ENCODE measurements at places on chromosomes 2 and 18.

DNA sequence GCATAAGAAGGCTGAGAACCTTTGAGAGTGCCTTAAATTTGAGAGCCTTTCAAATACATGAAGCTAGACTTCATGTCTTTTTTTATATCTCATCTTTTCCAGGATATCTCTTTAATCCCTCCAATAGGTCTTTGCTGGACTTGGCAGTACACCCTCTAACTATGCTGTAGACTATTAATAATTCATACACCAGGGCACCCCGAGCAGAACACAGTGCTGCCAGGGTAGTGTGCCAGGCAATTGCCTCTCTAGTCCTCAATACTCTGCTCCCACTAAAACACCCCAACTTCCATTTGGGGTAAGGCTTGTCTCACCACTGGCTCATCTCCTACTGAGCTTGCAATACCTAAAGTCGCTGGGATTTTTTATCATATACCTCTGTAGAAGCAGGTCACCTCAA lies 80.8 kb downstream of the VIT start:
- no peak for DNase-seq

- no peak for DNase-seq
Measured at GRCh38 chr2:423479-423878, 135.6 kb upstream of the ALKAL2 start.

- DNase-seq = no peak
Measured at GRCh38 chr2:170465241-170465640, 249.9 kb upstream of the SP5 start.

DNA sequence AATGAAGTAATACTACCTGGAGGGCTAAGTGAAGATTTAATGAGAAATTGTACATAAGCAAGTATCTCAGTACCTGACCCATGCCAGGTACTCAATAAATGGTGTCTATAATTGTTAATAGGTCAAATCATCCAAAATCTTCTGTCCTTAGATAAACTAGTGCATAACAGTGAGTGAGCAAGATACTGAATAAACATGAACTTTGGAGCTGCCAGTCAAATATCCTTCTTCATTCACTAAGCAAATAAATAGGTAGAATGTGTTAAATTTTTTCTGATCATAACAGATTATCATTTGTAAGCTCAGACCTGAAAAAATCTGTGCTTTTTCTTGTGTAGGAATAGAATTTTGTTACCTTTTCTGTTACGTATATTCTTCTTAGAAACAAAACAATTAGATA lies 39.6 kb downstream of the RAB3GAP1 start:
- no peak for DNase-seq

GRCh38 chr2:162184821-162185450 lies 32.9 kb upstream of the GCG start:
- DNase-seq = no peak

GRCh38 chr2:200617156-200618053 lies 31.6 kb downstream of the AOX1 start:
- no peak for DNase-seq

DNA sequence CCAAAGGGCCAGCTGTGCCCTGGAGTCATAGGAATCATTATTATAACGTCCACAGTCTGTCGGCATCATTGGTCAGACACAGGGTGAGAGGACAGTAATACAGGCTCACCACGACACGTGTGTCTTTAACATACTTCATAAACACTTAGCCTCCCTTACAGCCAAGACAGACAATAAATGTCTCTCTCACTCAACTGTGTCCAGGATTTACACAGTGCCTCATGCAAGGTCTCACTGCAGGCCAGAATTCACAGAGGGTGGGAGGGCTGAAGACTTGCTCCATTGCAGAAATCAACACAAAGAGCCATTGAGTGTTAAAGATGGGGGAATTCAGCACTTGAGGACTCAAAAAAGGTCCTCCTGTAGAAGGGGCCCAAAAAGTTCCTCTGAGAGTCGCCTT lies 210.5 kb downstream of the BCL2 start:
- no peak for DNase-seq

- no peak for DNase-seq
Measured at GRCh38 chr2:38907743-38908562, 18.3 kb downstream of the ARHGEF33 start.

DNA sequence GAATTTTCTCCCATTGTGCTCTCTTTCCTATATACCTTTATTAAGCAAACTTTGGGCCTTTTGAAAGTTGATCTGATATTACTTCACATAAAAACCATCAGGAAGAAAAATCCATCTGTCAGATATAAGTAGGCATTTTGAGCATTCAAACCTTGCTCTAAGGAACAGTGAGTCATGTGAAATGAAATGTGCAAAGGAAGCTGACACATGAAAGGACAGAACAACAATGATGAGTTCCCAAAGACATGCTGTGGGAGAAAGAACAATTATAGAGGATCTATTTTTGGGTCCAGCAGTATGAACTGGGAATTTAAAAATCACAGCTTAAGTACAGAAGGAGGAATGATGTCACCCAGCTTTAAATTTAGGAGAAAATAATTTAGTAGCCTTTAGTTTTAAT lies 18.1 kb downstream of the CALCRL start:
- DNase-seq = no peak

DNA sequence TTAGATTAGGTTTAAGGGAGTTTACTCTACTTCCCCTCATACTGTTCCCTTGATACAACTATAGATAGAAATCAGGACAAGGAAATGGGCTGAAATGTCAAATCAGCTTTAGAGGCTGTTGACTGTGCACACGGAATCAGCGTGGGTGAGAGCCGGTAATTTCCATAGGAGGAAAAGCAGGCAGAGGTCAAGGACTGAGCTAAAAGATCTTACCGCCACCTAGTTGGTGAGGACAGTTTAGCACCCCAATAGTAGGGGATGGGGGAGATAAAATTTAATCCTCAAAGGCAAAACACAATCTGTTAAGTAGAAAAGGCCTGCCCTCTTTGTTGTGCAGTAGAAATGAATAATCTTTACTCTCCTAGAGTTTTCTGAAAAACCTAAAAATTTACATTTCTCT lies 1154.5 kb upstream of the CHAC2 start:
- no peak for DNase-seq

GRCh38 chr2:216179015-216179414 lies 69.9 kb downstream of the XRCC5 start:
- DNase-seq = no peak

GRCh38 chr2:180960982-180961381 lies 19.4 kb upstream of the UBE2E3 start:
- DNase-seq = no peak

GRCh38 chr2:181104512-181105115 lies 124.2 kb downstream of the UBE2E3 start:
- DNase-seq = no peak

GRCh38 chr18:3340682-3341097 lies 78.8 kb downstream of the MYL12B start:
- no peak for DNase-seq

DNA sequence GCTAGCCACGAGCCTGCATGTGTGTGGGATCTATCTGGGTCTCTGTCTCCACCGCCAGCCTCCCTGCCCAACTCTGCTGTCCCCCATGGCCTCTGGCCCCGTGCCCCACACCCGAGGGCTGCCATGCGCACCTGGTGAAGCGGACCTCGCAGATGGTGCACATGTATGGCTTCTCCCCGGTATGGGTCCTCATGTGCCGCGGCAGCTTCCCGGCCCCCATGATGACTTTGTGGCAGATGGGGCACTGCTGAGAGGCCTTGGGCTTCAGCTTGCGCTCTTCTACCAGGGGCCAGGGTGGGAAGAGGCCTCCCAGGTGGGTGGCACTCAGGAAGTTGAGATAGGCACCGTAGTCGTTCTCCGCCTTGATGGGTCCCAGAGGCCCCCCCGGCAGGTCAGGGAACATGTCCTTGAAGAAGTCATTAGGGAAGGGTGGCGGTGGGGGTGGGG lies 109.3 kb upstream of the SMAD2 start:
- no peak for DNase-seq

DNA sequence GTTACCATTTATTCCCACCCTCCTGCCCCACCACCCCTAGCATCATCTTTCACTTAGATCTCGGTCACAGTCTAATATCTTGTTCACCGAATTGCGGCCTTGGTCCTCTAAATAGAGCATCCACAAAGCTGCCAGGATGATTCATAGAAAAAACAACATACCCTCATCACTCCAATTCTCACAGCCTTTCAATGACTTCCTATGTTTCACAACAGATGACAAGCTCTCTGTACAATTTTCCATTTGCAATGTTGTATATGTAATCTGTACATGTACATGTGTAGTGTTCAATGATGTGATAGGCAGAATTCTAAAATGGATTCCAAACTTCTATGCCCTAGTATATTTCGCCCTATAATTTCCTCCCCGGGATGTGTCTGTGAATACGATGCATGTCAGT lies 675.6 kb upstream of the CELF4 start:
- no peak for DNase-seq

- DNase-seq = no peak
Measured at GRCh38 chr2:106160786-106161261, 33.3 kb downstream of the UXS1 start.

DNA sequence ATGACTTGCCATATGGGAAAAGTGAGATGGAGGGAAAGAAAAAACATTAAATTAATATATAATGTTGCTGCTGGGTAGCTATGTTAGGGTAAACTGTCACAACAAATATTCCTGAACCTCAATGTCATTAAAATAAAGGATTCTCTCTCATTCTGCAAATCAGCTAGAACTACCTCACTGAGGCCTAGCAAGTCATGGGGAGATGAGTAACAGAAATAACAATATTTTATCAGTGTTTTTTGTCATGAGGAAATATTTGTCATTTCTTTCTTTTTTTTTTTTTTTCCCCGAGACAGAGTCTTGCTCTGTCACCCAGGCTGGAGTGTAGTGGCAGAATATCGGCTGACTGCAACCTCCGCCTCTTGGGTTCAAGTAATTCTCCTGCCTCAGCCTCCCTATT lies 1282.3 kb upstream of the NRXN1 start:
- DNase-seq = no peak

DNA sequence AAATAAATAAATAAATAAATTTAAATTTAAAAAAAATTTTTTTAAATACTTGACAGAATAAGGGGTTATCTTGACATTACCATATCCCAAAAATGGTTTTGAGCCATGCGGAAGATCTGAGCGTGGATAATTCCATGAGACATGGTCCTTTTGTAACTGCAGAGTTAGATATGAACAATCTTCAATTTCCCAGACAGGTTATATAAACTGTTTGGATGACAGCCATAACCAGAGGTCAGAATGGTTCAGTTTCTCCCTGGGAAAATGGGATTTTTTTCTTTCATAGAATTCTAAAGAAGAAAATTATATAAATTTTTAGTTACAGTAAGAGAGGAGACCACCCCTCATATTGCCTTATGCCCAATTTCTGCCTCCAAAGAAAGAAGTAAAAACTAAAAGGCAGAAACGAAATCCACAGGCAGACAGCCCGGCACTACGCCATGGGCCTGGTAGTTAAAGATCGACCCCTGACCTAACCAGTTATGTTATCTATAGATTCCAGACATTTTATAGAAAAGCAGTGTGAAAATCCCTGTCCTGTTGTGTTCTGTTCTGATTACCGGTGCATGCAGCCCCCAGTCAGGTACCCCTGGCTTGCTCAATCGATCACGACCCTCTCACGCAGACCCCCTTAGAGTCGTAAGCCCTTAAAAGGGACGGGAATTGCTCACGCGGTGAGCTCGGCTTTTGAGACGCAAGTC lies 3.0 kb downstream of the GALM start:
- no peak for DNase-seq

GRCh38 chr2:240396623-240397541 lies 38.6 kb upstream of the GPC1 start:
- DNase-seq = no peak

DNA sequence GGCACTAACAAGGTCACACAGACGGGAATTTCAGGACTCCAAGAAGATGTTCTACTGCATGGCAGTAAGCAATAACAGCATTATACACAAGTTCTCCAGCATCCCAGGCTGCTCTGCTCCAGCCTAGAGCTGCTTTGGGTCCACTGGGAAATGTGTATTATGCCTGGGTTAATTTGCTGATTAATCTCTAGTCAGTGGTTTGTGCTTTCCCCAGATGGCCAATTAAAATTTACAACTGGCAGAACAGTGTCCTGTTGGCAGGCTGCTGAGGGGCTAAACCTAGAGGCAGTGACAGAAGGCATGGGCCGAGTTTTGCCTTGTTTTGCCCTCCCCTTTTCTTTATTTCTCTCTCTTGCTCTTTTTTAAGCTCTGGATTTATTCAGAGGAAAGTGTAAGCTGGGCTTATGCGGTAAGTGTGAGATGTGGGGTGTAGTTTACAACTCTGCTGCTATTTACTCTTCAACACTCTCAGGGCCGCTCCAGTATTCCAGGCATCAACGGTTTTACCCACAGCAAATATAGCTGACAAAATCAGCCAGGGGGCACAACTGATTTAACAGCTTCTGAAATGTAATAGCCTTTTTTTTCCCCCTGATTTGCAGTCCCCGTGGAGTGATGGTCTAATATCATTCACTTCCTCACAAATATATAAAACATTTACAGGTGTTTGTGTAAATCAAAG lies 348.0 kb downstream of the GPD2 start:
- DNase-seq = no peak

DNA sequence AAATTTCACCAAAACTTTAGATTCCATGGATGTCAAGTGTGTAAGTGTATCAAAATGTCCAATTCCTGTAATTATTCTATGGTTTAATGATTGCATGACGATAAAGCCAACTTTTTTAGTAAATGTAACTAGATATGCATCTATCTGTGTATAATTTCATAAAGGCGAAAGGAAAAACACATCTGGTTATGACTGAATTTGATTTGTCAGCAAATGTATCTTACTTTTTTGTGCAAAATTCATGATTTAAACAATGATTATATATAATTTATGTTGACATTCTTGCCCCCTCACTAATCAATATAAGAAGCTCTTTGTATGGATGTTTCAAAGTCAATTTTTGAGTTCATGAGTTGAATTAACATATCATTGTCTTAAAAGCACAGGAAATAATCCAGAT lies 138.5 kb downstream of the KCNJ3 start:
- no peak for DNase-seq

DNA sequence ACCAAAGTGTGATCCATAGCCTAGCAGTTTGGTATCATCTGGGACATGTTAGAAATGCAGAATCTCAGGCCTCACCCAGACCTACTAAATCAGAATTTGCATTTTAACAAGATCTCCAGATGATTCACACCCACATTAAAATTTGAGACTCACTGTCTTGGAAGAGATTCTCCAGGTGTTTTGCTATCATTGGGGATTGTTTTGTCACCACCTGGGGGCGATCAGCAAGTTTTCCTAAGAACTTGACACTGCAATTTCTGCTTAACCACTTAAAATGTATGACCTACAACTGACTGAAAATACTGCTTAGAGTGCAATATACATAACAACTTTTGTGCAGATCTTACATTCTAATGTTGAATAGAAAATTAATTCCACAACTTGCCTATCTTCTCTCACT lies 18.9 kb upstream of the ITGA4 start:
- DNase-seq = no peak

DNA sequence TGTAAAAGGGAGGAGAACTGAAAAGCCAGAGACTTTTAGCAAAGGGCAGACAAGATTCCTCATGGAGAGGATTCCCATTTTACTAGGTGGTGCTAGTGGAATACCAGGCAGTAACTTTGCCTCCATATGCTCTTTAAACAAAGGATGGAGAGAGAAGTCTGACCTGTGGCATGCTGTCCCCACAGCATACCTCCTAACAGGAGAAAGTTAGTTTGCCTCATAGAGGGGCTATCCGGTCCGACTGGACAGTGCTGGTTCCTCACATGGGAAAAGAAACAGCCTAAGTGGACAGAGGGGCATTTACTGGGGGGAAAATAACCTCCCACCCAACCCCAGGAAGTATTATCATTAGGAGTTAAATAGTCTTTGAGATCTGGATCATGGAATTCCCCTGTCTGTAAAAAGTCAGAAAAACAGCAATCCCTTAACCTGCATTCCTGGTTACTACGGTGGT lies 31.6 kb upstream of the GMCL1 start:
- no peak for DNase-seq
